ENCODE measurements at places on chromosomes 2 and 18. TPM values are rescaled to one million over a fixed set of nuclear protein-coding genes. Genes with fewer than 3 reads are reported as not detected.

The PROC gene
- total RNA-seq: 0.64 TPM

The HOXD10 gene
- not detected for total RNA-seq

The SKOR2 gene
- total RNA-seq: not detected

The CRYBA2 gene
- not detected for total RNA-seq

The LRRC30 gene
- not detected for total RNA-seq

The PRSS56 gene
- not detected for total RNA-seq

The CYS1 gene
- total RNA-seq: 3.3 TPM

The LRATD1 gene
- 3.1 TPM for total RNA-seq

The RESP18 gene
- not detected for total RNA-seq

The FTCDNL1 gene
- 4.2 TPM for total RNA-seq

The SULT1C4 gene
- total RNA-seq: 8.7 TPM

- no peaks in the 10 kb centered on the region for H3K36me3 ChIP-seq
- no peaks in the 10 kb centered on the region for H3K4me1 ChIP-seq
- no peak for DNase-seq
- no peaks in the 10 kb centered on the region for H3K27me3 ChIP-seq
- H3K27ac ChIP-seq: no peak overlapping the region
Observed at GRCh38 chr2:181836583-181836982, 54.9 kb upstream of the ITPRID2 start.

DNA sequence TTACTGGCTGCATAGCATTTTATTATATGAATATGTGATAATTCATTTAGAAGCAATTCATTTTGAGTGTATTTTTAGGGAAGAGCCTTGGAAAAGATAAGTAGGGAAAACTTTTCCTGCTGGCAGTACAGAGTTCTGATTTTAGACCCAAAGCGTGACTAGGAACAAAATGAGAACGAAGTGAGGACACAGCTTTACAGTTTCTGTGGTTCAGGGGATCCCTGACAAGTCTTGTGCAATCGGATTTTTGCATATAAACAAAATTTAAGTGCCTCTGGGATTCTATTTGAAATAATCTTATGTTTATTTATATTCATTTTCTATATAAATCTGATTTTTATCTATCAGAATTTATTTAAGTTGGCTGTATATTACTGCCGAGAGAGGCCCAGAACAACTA is 389.1 kb downstream of the LRRTM1 start:
- no peak for DNase-seq
- no peak overlapping the region for H3K27ac ChIP-seq
- H3K4me3 ChIP-seq: no peak overlapping the region
- H3K27me3 ChIP-seq: no peaks in the 10 kb centered on the region
- no peaks in the 10 kb centered on the region for H3K4me1 ChIP-seq
- H3K36me3 ChIP-seq: no peaks in the 10 kb centered on the region

DNA sequence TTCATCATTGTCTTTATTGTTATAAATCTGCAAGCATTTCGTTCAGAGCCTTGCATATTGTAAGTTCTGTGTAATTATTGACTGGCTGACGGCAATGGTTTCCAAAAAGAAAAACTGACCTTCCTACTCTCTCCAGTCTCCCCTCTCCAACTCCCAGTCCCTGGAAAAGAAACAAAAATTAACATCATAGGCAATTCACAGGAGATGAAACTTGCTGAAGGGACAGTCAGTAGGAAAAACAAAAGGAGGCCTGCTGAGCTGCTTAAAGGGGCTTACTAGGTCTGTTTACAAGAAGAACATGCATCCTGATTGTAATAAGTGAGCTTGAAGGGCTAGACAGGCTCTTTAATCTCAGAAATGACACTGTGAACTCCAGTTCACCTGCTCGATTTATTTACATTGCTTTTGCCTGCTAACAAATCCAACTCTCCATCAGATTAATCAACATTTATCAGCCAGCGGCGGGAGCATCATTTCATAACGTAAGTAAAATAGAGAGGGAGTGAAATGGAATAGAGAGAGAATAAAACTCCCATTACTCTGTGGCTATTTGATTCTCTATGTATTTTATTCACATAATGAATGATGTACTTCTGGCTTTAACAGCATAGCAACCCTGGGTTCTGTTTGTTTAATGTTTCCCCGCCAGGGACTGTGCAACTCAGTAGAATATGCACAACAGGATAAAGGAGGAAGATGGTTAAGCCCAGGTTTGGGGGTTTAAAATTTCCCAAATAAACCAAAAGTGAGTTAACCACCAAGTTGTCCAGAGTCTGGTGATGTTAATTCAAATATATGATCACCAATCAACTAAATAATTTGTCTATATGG is 256.7 kb upstream of the SETBP1 start:
- H3K4me3 ChIP-seq: no peak overlapping the region
- no peaks in the 10 kb centered on the region for H3K4me1 ChIP-seq
- H3K27ac ChIP-seq: no peak overlapping the region
- H3K27me3 ChIP-seq: no peaks in the 10 kb centered on the region
- H3K36me3 ChIP-seq: no peaks in the 10 kb centered on the region

DNA sequence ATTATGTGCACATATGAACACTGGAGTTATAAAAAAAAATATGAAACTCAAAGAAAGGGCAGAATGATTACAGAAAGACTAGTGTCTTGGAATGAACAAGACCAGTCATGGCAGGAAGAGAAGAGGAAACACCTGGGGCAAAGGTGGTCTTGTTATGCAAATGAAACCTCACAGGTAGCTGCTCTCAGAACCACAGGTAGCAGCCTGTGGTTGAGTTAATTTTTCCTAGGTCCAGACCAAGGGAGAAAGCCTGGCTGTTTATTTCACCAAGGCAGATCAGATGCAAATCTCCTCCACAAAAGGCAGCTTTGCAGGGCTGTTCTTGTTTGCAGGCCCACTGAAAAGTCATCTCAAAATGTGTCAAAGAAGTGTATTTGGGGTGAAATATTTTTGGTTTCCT is 785.8 kb downstream of the RNF144A start:
- no peaks in the 10 kb centered on the region for H3K4me1 ChIP-seq
- H3K4me3 ChIP-seq: no peak overlapping the region
- no peaks in the 10 kb centered on the region for H3K36me3 ChIP-seq
- H3K27me3 ChIP-seq: no peaks in the 10 kb centered on the region
- no peak overlapping the region for H3K27ac ChIP-seq

GRCh38 chr2:79162801-79163200 is 3.2 kb upstream of the REG3A start:
- no peak overlapping the region for H3K4me3 ChIP-seq
- no peak for DNase-seq
- H3K36me3 ChIP-seq: no peaks in the 10 kb centered on the region

GRCh38 chr2:155546721-155547555 is 785.6 kb downstream of the NR4A2 start:
- H3K4me1 ChIP-seq: no peaks in the 10 kb centered on the region
- H3K36me3 ChIP-seq: no peaks in the 10 kb centered on the region
- no peak overlapping the region for H3K27ac ChIP-seq
- H3K27me3 ChIP-seq: no peaks in the 10 kb centered on the region

DNA sequence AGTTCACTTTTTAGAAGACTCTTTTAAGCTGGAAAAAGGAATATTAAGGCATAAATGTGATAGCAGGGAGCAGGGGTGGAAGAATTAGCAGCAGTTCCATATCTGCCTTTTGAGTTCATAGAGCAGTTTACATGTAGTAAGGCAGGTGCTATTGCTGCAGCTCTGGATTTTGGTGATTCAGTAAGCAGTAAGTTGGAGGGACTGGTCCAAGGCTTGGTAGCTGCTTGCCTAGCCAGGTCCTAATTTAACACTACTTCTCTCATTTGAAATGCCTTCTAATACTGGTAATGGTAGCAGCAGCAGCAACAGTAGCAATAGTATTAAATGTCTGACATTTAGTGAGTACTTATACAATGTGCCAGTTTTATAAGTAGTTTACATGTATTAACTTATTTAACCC is 30.0 kb downstream of the HAT1 start:
- no peaks in the 10 kb centered on the region for H3K27me3 ChIP-seq
- no peak overlapping the region for H3K4me3 ChIP-seq
- no peak for DNase-seq
- H3K4me1 ChIP-seq: peaks cover 5% of the 10 kb centered on the region

DNA sequence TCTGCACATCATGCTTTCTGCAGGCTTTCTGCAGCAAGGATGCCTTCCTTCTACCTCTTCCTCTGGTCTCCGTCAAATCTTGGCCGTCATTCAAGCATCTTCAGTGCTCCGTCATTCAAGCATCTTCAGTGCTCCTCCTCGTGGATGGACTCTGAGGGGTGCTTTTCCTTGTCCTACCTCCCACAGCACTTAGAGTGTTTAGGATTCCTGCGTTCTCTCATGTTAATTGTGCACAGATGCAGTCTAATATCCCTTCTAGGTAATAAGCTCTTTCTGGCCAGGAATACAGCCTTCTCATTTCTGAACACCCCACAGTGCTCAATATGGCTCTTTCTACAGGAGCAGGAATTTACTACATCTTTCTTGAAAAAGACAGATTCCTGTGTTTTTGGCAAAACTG is 59.8 kb downstream of the ZNF236 start:
- H3K4me3 ChIP-seq: no peak overlapping the region
- no peak overlapping the region for H3K27ac ChIP-seq
- no peaks in the 10 kb centered on the region for H3K27me3 ChIP-seq
- H3K4me1 ChIP-seq: no peaks in the 10 kb centered on the region

- no peaks in the 10 kb centered on the region for H3K4me1 ChIP-seq
- no peaks in the 10 kb centered on the region for H3K36me3 ChIP-seq
- H3K27ac ChIP-seq: no peak overlapping the region
- DNase-seq: no peak
Observed at GRCh38 chr2:110969696-110970095, 151.0 kb upstream of the BCL2L11 start.

DNA sequence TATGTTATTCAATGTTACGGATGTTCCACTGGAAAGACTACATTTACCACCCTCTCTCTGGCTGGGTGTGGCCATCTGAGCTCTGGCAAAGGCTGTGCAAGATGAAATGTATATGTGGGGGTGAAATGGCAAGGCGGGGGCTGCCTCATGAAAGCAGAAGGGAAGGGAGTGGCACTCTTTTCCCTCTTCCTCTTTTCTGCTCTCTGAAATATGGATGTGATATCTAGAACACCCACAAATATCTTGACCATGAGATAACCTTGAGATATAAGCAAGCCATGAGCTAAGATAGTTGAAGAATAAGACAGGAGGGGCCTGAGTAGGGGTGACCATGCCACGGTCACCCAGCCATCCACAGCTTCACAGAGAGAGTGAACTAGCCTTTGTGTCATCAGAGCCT is 367.8 kb upstream of the ID2 start:
- no peaks in the 10 kb centered on the region for H3K27me3 ChIP-seq
- H3K36me3 ChIP-seq: no peaks in the 10 kb centered on the region
- no peak for DNase-seq

- no peak overlapping the region for H3K4me3 ChIP-seq
- H3K27ac ChIP-seq: no peak overlapping the region
- H3K4me1 ChIP-seq: no peaks in the 10 kb centered on the region
- no peaks in the 10 kb centered on the region for H3K36me3 ChIP-seq
Observed at GRCh38 chr2:61450144-61450543, 20.7 kb downstream of the USP34 start.

DNA sequence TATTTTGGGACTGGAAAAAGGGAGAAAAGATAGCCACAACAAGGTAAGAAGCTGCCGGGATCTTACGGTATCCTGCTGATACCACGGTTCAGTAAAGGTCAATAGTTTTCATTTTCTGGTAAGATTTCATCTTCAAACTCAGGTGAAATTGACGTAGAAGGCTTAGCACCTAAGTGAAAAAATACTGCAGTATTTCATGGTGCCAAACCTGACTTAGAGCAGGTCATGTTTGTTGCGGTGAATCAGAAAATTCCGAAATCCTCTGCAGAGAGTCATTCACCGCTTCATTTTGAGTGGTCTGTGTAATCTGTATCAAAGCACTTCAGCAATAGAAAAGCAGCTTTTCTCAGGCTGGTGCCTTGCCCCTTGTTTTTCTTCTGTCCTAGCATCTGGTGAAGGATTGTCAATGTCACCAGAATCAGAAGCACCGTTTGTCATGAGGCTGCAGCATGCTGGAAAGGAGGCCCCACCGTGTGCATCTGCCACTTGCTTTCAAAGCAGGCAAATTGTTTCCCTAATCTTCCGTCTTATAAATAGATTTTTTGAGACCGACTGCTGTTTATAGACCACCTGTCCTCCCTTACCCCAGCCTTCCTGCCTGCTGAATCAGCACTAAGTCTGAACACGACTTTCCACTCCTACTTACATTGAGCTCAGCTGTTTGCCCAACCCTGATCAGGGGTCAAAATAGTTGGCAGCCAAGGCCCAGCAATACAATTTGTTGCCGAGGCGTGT is 156.3 kb downstream of the EML6 start:
- no peak for DNase-seq
- H3K4me1 ChIP-seq: no peaks in the 10 kb centered on the region
- no peak overlapping the region for H3K27ac ChIP-seq
- H3K4me3 ChIP-seq: no peak overlapping the region

GRCh38 chr2:38751596-38752410 is 642 bp upstream of the SRSF7 start:
- H3K4me1 ChIP-seq: peaks cover 33% of the 10 kb centered on the region
- peak overlapping the region; percentile 11 for H3K4me3 ChIP-seq
- no peaks in the 10 kb centered on the region for H3K27me3 ChIP-seq
- H3K36me3 ChIP-seq: peaks cover 23% of the 10 kb centered on the region
- no peak for DNase-seq
- peak overlapping the region; percentile 97 for H3K27ac ChIP-seq

GRCh38 chr2:69381337-69381737 is 5.7 kb downstream of the GFPT1 start:
- H3K36me3 ChIP-seq: no peaks in the 10 kb centered on the region
- H3K4me1 ChIP-seq: peaks cover 20% of the 10 kb centered on the region
- DNase-seq: no peak
- H3K27ac ChIP-seq: no peak overlapping the region
- no peaks in the 10 kb centered on the region for H3K27me3 ChIP-seq

DNA sequence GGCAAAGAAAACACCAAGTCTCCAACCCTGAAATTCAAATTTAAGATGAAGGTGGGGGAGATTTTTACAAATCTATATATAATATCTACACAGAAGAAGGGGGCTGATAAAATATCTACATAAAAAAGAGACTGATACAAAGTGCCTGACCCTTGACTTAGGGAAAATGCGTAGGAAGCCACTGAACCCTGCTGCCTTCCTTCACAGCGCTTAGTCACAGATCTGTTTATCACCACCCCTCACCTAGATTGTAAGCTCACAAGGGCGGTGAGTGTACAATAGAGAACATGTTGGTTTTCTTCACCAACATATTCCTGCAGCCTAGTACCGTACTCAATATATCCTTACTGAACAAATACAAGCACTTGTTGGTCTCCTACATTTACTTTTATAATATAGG is 54.3 kb downstream of the NOL10 start:
- H3K4me3 ChIP-seq: no peak overlapping the region
- H3K4me1 ChIP-seq: no peaks in the 10 kb centered on the region
- peaks cover 50% of the 10 kb centered on the region for H3K36me3 ChIP-seq

Measured in upper lobe of left lung (tissue), 6 donors.